PC-3 (cell line): ENCODE measurements at places on chromosomes 2 and 18. TPM values are rescaled to one million over a fixed set of nuclear protein-coding genes. Genes with fewer than 3 reads are reported as not detected.
A peak's percentile ranks its signal among the peaks of the same experiment; 100 is the strongest.

DNA sequence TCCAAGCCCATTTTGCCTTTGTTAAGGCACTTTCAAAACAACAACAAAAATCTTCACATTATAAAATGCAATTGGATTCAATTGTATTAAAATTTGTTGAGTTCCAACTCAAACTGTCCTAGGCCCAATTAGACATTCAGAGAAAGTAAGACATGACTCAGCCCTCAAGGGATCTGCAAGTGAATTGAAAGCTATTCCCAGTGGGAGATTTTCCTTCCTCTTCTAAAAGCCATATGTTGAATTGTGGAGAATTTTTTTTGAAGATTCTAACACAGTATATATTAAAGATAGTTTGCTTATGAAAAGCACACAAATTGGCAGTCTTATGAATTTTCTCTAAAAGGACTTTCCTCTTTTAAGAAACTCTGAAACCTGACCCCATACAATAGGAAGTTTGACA is 268.0 kb upstream of the PARD3B start:
- DNase-seq = no peak

- DNase-seq = no peak
These were observed 2.7 kb upstream of the ESPNL start for GRCh38 chr2:238097201-238097987.

DNA sequence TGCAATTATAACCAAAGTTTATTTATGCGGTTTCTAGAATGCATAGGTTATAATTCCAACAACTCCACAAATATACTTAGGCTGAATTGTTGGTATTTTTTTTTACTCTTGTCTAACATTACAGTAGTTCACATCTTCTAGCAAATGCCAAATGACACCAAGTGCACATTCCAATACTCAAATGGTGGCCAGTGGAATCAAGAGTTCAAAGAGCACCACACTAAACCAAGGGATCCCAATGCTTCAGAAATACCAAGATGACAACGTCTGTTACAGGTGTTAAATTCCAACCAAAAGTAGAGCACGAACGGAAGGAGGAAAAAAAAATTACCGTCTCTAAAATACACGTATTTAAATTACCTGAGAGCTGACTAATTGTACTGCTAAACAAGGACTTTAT is 136.2 kb downstream of the TMEM247 start:
- peak; percentile 2 for DNase-seq

DNA sequence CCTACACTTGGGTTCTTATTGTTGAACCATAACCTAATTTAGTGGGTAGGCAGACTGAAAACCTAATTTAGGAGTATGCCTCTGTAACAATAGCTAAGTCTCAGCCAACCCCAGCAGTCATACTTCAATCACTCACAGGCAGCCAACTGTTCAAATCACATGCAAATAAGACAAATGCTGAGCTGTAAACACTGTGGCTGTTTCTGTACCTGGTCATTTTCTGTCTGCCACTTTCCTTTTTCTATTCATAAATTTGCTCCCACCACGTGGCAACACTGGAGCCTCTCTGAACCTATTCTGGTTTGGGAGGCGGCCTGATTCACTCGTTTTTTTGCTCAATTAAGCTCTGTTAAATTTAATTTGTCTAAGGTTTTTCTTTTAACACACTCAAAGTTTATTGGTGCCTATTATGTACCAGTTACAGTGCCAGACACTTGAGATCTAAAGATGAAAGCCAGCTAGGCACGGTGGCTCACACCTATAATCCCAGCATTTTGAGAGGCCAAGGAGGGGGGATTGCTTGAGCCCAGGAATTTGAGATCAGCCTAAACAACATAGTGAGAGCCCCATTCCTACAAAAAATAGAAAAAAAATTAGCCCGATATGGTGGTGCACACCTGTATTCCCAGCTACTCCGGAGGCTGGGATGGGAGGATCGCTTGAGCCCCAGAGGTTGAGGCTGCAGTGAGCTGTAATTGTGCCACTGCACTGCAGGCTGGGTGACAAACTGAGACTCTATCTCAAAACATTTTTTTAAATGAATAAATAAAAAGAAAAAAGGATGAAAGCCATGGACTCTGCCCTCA is 41.1 kb downstream of the THNSL2 start:
- no peak for DNase-seq

DNA sequence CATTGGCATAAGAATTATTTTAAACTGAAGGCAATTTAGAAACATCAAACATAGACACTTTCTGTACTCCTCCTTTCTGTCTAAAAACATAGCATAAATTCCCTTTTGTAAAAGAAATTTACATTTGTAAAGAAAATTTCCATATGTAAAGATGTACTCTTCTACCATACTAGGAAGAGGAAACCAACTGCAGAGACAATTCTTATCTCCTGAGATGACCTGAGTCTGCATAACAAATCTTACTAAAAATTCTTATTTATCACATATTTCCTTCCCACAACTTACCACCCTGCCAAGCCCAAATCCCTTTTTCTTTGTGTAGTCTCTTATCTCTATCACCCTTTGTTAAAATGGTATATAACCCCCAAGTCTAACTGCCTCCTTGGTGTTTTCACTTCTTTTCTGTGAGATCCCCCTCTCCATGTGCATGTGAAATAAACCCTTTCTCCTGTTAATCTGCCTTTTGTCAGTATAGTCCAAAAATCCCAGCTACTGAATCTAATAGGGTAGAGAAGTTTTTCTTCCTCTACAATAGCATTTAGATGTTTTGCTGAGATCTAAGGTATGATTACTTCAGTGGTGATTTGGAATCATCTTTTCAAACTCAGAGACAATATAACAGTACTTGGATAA is 81.0 kb downstream of the CHN1 start:
- no peak for DNase-seq

- no peak for DNase-seq
These were observed 49.5 kb upstream of the MBOAT2 start for GRCh38 chr2:9052821-9053533.

SKA1 gene
- 11.6 and 17.2 TPM in 2 replicates for total RNA-seq

DNA sequence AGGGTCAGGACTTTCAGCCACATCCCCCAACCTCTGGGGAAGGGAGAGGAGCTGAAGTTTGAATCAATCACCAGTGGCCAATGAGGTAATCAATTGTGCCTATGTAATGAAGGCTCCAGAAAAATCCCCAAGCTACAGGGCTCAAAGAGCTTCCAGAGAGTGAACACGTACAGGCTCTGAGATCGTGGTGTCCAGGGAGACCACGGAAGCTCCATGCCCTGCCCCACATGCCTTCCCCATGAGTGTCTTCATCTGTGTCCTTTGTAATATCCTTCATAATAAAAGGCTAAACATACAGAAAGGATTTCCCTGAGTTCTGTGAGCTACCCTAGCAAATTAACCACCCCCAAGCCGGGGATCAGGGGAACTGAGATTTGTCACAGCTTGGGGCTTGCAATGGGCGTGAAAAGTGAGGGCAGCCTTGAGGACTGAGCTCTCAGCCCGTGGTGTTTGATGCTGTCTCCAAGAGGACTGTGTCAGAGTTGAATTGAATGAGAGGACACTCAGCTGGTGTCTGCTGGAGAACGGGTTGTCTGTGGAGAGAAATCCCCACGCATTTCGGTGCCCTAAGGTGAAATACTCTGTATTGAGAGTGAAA is 25.5 kb upstream of the TUBB6 start:
- peak; percentile 85 for DNase-seq

DNA sequence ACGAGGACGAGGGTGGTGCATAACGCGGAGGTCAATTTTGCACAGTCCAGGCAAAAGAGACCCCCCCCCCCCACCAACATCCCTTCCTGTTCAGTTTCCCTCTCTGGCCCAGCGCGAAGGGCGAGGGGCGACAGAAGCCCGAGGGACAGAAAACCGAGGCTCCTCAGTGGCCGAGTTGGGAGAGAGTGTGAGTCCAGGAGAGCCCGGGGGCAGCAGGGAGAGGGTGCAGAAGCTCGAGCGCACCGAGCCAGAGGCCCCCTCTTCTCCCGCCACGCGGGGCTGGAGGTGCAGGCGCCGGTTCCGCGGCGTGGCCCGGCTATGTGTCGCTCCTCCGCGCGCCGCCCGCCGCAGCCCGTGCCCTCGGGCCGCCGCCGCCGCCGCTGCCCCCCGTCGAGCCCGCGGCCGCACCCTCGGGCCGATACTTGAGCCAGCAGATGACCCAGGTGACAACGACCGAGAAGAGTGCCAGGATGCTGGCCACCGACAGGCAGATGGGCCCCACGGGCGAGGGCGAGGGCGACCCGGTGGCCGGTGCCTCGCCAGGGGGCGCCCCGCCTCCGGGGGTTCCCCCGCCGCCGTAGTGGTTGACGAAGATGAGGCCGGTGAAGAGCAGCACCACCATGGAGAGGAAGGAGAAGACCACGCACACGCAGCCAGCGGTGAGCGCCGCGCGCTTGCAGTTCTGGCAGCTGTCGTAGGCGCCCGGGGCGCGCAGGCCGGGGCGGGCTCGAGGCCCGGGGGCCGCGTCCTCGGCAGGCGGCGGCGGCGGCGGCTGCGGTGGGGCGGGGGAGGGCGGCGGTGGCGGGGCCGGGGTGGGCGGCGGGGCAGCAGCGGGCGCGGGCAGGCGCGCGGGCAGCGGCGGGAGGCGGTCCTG is 20.2 kb upstream of the PAX3 start:
- DNase-seq = no peak

C2orf78 gene
- not detected in 2 replicates for total RNA-seq

ZAP70 gene
- not detected in 2 replicates for total RNA-seq

DNA sequence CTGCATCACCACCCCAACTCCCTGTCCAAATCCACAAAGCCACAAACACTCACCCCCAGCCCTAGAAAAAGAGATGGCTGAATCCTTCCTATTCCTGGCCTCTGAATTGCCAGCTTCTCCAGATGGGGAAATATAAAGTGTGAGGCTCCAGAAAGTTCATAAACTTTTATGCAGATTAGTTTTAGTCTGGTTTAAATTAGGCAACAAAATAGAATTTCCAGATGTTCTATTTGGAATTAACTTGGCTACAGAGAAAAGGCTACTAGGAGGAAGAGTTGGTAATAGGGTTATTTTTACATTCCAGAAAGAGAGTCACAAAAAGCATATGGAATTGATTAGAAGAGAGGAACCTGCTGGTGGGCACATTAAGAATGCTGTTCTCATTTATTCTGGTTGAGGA is 56.0 kb downstream of the EN1 start:
- no peak for DNase-seq

DNA sequence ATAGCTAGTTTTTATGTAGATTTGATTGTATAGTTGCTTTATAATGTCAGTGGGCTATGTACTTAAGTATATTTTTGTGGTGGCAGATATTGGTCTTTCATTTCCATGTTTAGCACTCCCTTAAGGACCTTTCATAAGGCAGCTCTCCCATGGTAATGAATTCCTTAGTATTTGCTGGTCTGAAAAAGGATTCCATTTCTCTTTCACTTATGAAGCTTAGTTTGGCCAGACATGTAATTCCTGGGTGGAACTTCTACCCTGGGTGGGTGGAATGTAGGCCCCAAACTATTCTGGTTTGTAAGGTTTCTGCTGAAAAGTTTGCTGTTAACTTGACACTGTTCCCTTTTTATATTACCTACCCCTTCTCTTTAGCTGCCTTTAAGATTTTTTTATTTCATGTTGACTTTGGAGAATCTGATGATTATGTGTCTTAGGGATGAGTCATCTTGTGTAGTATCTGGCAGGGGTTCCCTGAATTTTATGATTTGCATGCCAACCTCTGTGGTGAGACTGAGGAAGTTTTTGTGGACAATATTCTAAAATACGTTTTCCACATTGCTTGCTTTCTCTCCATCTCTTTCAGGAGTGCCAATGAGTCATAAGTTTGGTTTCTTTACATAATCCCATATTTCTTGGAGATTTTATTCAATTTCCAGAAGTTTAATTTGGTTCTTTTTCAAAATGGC is 65.4 kb upstream of the VRK2 start:
- peak; percentile 96 for DNase-seq

DPP4 gene
- 14.8 and 23.3 TPM in 2 replicates for total RNA-seq

GAL3ST2 gene
- total RNA-seq = not detected in 2 replicates

GRCh38 chr2:84187258-84187657 is 271.8 kb downstream of the SUCLG1 start:
- no peak for DNase-seq

DNA sequence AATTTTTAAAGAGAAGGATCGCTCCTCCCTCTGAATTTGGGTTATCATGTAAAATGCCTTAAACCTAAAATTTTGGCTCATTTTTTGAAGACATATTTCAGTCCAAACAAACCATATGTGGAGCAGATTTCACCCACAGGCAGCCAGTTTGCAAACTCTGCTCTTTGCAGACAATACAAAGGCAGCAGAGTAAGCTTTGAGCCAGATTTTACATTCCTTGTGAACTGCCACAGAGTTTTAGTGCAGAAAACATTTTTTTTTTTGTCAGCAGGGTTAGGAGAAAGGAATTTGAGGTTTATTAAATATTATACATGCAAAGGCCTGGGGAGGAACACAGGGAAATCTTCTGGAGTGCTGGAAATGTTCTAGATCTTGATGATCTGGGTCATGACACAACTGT is 171.9 kb upstream of the FN1 start:
- DNase-seq = no peak

EPB41L3 gene
- total RNA-seq = 39.5 TPM in 2 replicates

DNA sequence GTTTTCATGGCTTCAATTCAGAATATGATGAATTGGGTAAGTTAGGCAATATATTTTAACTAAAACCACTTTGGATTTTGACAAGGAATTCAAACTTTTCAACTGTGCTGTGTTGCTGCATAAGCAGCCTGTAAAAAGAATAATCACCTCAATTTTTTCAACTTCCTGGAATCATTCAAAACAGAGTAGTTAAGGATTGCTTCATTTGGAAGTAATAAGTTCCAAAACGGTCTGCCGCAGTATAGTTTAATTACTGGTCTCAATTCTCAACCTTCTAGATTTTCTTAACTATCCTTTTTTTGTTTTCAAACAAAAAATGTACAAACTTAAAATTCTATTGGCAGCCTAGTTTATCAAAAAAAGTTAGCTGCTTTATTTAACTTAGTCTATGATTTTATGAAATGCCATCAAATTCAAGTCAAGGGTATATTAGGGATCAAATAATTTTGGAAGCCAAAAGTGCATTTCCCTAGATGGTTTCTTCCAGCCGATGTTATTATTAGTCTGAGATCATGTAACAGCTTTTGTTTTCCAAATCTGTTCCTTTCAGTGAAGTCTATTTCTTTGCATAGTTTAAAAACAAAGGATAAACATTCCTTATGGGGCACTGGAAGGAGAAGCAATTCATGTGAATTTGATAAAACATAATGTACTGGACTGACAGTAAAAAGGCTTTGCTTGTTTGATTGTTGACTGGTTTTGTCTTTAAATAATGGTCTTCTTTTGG is 76.1 kb upstream of the ETAA1 start:
- no peak for DNase-seq

DNA sequence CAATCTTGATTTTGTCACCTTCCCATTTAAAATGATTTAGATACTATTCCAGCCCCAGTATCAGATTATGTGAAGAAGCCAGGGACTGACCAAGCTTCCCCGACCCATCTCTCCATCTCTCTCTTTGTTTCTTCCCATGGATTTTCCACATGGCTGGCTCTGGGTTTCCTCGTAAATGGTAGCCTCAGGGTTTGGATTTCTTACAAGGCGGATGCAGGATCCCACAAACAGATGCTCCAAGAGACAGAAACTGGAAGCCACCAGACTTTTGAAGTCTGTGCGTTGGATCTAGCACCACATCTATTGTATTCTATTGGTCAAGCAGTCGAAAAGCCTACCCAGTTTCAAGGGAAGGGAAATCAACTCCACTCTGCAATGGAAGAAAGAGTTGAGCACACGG is 46.0 kb upstream of the SPHKAP start:
- DNase-seq = no peak

RNMT gene
- total RNA-seq = 18.9 and 21.1 TPM in 2 replicates

- DNase-seq = peak; percentile 65
These were observed 937 bp upstream of the LANCL1 start for GRCh38 chr2:210477496-210477895.
